ENCODE measurements at places on chromosomes 6 and 20. TPM values are rescaled to one million over a fixed set of nuclear protein-coding genes. Genes with fewer than 3 reads are reported as not detected.

- no peaks in the 10 kb centered on the region for H3K4me1 ChIP-seq
- no peaks in the 10 kb centered on the region for H3K27me3 ChIP-seq
- no peak overlapping the region for H3K27ac ChIP-seq
- no peak for DNase-seq
- H3K4me3 ChIP-seq: no peak overlapping the region
- H3K36me3 ChIP-seq: no peaks in the 10 kb centered on the region
Measured at GRCh38 chr6:140178520-140178919, 804.1 kb upstream of the CITED2 start.

- no peaks in the 10 kb centered on the region for H3K36me3 ChIP-seq
- no peak for DNase-seq
- no peaks in the 10 kb centered on the region for H3K27me3 ChIP-seq
- no peak overlapping the region for H3K27ac ChIP-seq
- H3K4me1 ChIP-seq: no peaks in the 10 kb centered on the region
Measured at GRCh38 chr6:8570256-8570920, 135.0 kb upstream of the SLC35B3 start.

CST7 gene
- total RNA-seq: 131 TPM

AKAP12 gene
- 1.1 TPM for total RNA-seq

MEI4 gene
- not detected for total RNA-seq

Data from CD8-positive, alpha-beta memory T cell (primary cell).